T-cell (primary cell): ENCODE measurements at places on chromosomes 13 and 19. TPM values are rescaled to one million over a fixed set of nuclear protein-coding genes. Genes with fewer than 3 reads are reported as not detected.

The ARHGAP33 gene
- total RNA-seq: 19.7 TPM

GRCh38 chr13:106205871-106206270 is 329.6 kb downstream of the EFNB2 start:
- DNase-seq: no peak

The PCP2 gene
- total RNA-seq: 1.6 TPM

GRCh38 chr13:74200081-74200480 is 65.9 kb upstream of the KLF12 start:
- no peak for DNase-seq

The INSL3 gene
- total RNA-seq: 5.4 TPM

The TLE2 gene
- total RNA-seq: 29.7 TPM

GRCh38 chr19:48398375-48399235 is 5.1 kb downstream of the GRIN2D start:
- peak; percentile 73 for DNase-seq

DNA sequence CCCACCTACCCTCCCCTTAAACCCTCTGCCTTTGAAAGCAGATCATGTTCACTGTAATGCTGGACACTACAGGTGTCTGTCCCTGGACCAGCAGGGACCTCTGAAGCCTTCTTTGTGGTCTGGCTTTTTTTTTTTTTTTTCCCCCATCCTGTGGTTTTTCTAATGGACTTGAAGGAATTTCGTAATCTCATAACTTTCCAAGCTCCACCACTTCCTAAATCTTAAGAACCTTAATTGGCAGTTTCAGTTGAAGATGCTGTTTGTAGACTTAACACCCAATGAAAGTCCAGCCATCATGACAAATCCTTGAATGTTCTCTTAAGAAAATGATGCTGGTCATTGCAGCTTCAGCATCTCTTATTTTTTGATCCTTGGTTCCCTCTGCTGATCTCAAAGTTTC is 45.0 kb upstream of the LRCH1 start:
- no peak for DNase-seq

GRCh38 chr13:24500977-24501376 is 11.6 kb downstream of the PARP4 start:
- no peak for DNase-seq

The CADM4 gene
- total RNA-seq: 0.45 TPM

GRCh38 chr19:41945135-41945766 is 13.9 kb downstream of the RABAC1 start:
- peak; percentile 80 for DNase-seq

- DNase-seq: no peak
Measured at GRCh38 chr19:11556634-11557420, 2.2 kb downstream of the ELOF1 start.

GRCh38 chr19:31346184-31347059 is 2.8 kb downstream of the TSHZ3 start:
- no peak for DNase-seq

DNA sequence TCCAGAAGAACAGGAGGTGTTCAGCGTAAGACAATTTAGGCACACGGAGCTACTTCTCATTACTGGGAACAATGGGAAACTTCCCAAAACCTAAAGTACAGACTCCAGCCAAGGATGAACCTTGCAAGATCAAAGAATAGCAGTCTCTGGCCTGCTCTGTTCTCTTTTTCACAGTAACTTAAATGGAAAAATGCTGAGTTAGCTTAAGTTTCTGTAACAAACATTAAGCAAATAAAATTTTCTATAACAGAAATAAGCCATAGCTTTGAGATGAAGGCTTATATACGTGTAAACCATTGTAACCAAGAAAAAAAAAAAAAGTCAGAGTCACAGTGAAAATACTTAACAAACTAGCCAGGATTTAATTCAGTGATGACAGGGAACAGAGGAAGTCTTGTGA is 18.2 kb upstream of the ZNF460 start:
- no peak for DNase-seq

GRCh38 chr19:10976131-10976892 is 15.5 kb downstream of the SMARCA4 start:
- no peak for DNase-seq

The WDR88 gene
- not detected for total RNA-seq

GRCh38 chr13:47437406-47437805 is 540.6 kb upstream of the HTR2A start:
- DNase-seq: no peak

DNA sequence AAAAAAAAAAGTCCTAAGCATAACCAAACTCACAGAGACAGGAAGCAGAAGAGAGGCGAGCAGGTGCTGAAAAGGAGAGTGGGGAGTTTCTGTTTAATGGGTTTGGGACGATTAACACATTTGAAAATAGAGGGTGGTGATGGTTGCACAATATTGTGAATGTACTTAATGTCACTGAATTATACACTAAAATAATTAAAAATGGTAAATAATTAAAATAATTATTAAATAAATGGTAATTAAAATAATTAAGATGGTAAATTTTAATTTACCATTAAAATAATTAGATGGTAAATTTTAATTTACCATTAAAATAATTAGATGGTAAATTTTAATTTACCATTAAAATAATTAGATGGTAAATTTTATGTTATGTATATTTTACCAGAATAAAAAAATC is 74.8 kb upstream of the XPO4 start:
- no peak for DNase-seq

DNA sequence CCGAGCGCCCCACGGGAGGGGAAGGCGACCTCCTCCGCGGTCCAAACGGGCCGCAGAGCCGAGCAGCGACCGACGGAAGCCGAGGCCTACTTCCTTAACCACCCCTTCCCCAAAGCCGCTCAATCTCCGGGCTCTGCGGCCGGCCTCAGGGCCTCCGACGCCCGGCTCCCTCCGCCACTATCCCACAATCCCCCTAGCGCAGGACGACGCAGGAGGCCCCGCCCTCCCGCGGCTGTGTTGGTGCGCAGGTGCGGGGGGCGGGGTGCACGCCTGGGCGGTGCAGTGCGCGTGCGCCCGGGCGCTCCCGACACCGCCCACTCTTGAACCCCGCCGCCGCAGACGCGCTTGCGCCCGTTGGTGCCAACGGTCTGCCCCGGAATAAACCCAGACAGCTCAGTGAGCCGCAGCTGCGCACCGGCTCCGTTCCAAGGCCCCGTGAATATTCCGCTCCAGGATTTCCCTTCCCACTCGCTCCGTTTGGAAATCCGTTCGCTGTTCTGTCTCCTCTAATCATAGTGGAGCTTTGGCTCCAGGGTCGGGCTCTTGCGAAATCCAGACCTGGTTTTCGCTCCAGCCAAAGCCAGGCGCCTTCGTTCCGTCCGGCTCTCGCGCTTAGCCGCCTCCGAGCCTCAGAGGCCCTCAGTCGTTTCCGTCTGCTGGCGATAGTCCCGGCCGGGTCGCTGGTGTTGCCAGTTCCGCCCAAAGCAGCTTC is at the start of gene PPP6R1:
Gene PPP6R1, minus strand, starts transcription at position 190 of the 712 bp plus-strand sequence. CDS start 11,914 bp downstream, outside the sequence.
- peak; percentile 87 for DNase-seq

The KLK14 gene
- total RNA-seq: 0.42 TPM

- DNase-seq: no peak
Measured at GRCh38 chr13:100630555-100630954, 42.0 kb upstream of the GGACT start.

DNA sequence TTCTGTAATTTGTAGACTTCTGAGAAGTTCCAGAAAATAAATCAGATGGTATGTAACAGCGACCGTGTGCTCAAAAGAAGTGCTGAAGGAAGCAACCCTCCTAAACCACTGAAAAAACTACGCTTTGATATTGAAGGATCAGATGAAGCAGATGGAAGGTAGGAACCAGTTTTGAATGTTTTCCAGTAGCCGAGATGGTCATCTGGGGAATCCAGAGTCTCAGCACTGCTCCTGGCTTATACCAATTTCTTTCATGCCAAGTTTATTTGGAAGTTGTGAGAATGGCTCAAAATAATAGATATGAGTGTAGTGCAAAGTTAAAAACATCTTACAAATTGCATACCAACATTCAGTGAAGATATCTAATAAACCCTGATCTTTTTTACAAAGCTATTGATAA is 56.2 kb downstream of the RCBTB2 start:
- DNase-seq: no peak
